ENCODE measurements at places on chromosomes 4 and X.

GRCh38 chr4:101993002-101993841 is 202.7 kb downstream of the BANK1 start:
- no peak for DNase-seq

DNA sequence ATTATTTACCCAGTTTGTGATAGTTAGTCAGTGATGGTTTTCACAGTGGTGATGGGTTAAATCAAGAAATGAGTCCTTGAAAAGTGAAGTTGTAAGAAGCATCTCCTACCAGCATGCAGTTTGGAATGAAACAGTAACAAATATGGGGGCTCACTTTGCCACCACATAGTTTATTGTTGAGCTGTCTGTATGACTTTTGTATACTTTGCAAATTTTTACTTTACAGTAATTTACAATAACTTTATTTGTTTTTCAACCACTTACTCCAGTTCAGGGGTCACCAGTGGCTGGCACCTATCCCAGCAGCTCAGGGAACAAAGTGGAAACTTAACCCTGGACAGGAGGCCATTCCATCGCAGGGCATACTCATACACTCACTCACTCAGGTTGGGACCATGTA is 64.5 kb upstream of the ANKRD50 start:
- no peak for DNase-seq

- DNase-seq = no peak
These were observed 57.5 kb downstream of the TEC start for GRCh38 chr4:48212165-48212564.

DNA sequence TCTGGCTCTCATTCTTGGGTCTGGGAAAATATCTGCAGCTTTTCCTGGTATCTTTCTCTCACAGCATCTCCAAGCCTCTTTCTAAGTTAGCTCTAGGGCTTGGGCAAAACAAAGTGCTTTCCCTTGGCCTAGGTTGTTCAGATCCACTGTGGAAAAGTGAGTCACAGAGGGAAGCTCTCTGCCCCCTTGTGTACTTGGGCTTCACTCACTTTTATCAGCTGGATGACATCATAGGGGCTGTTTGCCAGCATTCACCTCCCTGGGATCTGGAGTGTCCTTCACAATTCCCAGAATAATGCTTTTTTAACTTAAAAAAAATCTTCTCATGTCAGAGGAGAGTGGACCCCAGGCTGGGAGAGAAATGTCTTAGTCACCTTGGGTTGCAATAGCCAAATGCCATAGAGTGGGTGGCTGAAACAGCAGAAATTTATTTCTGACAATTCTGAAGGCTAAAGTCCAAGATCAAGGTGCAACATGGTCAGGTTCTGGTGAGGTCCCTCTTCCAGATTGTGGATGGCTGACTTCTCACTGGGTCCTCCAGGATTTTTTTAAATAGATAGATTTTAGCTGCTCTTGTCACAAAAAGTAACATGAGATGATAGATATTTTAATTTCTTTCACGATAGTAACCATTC is 247.8 kb downstream of the SH2D1A start:
- no peak for DNase-seq

- no peak for DNase-seq
These were observed 612.7 kb downstream of the KCTD8 start for GRCh38 chr4:43835869-43836268.

DNA sequence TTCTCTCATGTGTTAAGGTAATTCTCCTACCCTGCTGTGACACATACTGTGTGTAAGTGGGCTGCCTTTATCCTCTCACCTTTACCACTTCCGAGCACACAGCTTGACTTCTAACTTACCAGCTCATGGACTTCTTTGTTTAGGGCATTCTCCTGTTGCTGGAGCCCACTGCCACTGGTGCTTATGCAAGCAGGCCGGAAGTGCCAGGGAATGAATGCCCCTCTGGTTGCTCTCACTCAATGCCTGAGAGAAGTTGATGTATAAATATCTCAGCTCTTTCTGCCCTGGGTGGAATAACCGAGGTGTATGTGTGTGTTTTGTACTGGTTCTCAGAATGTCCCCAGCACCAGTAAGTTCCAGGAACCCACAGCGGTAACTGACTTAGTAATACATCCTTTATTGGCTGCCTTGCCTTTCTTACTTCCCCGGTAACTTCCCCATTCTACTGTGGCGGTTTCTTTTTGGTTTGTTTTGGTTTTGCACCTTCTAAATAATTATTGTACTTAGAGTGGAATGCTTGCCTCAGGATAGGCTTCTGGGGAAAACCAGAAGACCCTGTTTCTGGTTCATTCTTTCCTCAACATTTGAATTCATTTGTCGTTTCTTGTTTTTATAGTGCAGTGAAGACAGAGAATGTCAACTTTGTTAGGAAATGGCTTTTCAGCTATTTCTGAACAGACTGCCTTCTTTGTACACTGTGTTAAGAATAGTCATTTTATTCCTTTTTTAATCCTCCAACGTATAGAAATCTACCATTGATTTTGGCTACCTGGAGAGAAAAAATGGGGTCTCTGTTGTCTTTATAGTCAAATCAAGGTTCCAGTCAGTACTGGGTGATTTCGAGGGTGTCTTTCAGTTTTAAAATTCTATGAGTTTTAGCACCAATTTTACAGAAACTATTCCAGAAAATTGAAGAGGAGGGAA is 45.4 kb downstream of the CXorf58 start:
- no peak for DNase-seq

DNA sequence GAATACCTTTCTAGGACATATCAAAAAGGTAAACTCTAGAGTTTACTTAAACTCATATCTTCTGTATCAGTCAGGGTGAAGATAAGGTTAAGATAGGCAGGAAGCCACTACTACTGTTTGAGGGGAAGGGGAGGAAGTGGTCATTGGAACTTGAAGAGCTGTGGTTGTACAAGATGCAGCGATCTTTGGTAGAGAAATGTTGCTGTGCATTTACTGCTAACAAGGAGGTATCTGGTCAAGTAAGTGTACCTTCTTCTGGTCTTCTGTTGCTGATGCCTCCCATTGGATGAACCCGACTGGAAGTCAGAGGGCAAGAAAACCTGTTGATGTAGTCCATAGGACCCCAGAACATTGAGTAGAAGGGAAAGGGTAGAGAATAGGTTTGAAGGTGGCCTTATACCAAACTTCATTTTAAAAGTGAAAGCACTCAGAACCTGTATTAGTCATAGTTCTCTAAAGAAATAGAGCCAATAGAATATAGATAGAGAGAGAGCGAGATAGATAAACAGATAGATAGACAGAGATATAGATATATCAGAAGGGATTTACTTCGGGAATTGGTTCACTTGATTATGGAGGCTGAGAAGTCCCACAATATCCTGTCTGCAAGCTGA is 47.9 kb upstream of the TSPAN5 start:
- peak; percentile 3 for DNase-seq

DNA sequence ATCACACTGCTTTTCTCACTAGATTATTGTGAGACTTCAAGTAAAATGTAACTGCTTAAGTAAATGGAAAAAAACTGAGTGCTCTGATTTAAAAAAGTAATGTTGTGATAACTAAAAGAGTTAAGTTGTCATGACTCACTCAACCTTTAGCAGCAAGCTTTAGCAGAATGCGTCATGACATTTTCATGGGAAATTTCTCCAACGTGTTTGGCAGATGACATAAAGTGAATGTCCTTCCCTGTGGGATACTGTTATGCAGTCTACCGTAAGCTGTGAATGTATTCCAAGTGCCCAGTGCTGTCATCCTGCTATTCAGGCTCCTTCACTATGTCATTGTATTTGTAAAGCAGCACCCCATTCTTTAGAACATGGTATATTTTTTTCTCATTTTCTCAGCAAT is 136.2 kb downstream of the CPXCR1 start:
- DNase-seq = no peak

GRCh38 chrX:134745636-134746409 is 87.6 kb upstream of the PLAC1 start:
- DNase-seq = no peak

- DNase-seq = no peak
These were observed 161.5 kb downstream of the SOX3 start for GRCh38 chrX:140343226-140343868.

DNA sequence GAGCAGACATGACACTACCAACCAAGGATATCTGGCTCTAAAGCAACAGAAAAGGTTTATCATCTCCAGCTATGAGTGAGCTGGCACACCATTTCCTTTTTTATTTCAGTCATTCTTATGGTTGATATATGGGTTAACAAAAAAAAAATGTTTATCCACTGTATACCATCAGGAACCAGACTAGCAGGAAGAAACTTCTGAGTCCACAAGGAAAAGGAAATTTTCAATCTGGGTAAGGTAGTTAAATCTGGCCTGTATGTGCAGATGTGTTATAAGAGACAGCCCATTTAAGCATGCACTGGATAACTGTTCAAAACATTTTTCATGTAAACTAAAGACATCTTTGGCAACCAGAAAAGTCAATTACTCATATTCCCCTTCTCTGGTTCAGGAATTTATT is 35.0 kb downstream of the AMMECR1 start:
- DNase-seq = no peak

DNA sequence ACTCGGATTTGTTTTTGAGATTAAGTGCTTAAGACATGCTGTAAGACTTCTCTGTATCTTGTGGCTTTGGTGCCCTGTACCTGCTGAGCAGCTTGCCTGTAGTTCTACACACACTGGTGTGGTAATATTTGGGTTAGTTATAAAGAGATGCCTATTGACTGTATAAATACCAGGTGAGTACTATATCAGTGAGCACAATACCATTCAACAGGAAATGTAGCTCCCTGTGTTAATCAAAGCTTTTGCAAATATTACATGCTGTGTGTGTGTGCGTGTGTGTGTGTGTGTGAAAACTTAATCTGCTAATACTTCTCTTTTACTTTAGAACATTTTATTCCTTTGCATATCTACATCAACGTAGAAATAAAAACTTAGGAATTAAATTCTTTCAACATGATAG is 30.1 kb downstream of the MYOZ2 start:
- DNase-seq = no peak

GRCh38 chrX:118181030-118181429 is 64.4 kb upstream of the KLHL13 start:
- no peak for DNase-seq

- DNase-seq = no peak
These were observed 5.5 kb downstream of the MPP1 start for GRCh38 chrX:154799556-154800348.

- no peak for DNase-seq
These were observed 101.9 kb downstream of the FAM53A start for GRCh38 chr4:1582227-1582626.

- DNase-seq = no peak
These were observed 1.5 kb downstream of the MRFAP1 start for GRCh38 chr4:6641971-6642320.

DNA sequence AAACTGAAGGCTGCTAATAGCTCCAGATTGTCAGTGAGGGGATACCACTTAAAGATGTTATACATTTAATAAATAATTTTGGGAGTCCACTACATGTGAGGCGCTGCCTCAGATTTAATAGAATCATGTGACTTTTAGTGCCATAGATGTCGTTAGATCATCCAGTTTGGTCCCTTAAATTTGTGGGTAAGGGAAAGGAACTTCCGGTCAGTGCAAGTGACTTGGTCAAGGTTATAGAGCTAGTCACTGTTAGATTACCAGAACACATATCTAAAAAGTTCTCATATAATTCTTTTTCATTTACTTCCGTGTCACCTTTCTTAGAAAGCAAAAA is 529 bp upstream of the UBA6 start:
- DNase-seq = no peak

DNA sequence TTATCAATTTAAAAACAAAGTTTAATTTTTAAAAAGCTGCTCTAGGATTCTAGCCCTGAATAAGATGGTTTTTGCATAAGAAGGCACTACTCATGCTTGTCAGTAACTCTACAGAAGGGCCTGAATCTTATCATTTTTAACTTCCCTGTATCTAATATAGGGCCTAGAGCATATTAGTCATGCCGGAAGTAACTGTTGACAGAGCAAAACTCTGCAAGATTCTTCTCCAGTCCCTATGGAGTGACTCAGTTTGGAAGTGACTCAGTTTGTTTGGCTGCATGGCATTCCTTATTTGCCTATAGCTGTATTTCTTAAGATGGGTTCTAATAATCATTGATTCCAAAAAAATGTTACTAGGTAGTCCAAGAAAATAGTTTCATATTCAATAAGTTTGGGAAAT is 431.8 kb upstream of the HTR2C start:
- DNase-seq = no peak

- DNase-seq = no peak
These were observed 232.5 kb upstream of the GPRIN3 start for GRCh38 chr4:89539797-89540711.

DNA sequence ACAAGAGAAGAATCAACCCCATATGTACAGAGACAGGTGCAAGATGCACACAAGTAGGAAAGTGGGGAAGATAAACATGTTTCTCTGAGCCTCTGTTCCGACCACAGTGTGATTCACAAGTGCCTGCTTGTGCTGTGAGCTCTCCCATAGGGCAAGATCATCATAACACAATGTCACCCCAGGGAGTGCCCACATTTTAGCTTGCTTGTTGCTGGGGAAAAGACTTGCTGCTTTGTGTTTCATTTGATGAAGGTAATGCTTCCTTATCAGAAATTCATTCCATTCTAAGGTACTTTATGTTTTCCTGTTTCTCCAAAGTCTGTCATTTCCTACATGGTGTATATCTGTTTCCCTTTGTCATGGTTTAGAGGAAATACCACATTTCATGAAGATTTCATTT is 304.5 kb upstream of the DIPK2B start:
- no peak for DNase-seq

- DNase-seq = no peak
These were observed 124.9 kb upstream of the GUCY1A1 start for GRCh38 chr4:155541716-155542115.

DNA sequence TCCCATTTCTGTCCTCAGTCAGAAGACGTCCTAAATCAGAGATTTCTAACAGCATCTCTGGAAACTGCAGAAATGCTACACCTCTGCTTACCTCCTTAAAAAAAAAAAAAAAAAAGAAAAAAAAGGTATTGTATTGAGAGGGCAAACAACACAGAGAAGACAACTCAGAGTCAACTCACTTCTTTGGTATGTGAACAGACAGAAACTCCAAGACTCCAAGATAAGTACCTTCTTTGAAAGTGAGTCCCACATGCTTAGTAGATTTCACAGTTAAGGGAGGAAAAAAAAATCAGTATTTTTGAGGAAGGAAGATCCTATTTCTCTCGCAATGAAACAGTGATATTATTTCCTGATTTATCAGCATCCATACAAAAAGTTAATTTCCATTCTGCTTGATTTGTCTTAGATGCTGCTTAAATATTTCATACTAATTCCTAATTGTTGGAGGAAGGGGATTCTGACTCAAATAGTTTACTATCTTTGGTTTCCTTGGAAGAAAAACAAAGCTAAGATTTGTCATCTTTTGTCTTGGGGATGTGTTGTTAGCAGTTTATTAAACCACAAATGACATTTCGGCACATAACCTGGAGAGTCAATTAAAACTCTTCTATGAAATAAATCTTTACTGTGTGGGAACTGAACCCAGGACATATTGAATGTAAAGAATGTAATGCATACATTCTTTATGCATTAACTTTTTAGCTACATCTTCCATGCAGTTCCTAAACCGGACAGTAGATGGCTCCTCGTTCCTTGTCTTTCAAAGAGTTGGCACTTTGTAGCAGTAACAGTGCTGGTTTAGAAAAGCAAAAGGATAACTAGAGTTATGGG is 4.7 kb downstream of the RASGEF1B start:
- DNase-seq = peak; percentile 65
